ENCODE measurements at places on chromosomes 6 and 20.

- DNase-seq = no peak
These were observed 24.1 kb upstream of the ARFGEF2 start for GRCh38 chr20:48897305-48898010.

DNA sequence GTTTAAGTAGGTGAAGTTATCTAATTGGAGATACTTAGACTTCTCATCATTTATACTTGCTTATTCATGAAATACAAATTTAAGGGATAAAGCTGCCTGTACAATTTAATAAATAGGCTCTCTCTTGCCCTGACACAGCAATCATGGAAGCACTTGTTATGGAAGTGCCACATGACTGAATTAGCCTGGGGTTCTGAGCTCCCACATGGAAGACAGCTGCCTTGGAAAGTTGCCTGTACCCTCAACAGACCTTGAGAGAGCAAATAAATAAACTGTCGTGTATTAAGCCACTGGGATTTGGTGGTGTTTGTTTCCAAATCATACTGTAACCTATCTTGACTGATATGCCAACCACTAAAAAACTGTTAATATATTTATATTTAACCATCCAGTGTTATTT, 87.0 kb upstream of the RSPO3 start:
- DNase-seq = no peak

- DNase-seq = no peak
These were observed 149.1 kb upstream of the TENT5A start for GRCh38 chr6:81901551-81901966.

DNA sequence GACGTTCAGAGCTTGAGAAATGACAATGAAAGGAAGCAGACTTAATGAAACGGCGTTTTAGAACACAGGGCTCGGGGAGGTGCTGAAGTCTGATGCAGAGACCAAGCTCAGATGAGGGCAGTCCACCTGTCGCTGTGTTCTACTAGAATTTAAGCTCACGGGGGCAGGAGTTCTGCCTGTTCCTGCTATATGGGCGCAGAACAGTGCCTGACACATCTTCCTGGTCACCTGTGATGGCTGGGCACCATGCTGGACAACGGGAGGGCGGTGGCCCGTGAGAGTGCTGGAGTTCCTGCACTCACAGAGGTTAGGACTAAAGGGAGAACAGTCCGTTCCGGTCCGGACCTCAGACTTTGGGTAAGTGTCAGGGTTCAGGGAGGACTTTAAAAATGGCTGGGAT, 130.6 kb downstream of the ERMARD start:
- DNase-seq = no peak

DNA sequence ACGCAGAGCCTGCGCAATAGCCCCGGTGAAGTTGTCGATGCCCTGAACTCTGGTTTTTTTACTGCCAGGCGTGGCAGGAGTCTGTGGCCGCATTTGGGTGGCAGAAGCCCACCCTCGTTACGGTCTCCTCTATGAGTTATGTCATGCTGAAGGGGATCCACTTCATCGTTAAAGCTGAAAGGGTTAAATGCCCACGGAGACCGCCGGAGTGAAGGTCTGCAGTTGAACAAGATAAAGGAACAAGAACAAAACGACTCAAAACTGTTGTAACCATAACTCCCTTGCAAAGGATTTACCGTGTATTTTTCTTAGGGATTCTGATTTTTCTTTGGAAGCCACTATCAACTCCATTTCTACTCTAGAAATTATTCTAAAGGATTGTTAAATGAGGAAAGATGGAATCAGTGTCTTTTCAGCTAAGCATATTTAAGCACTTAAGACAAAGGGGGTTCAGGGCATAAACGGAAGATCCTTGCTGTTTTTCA, 501 bp upstream of the ELOVL5 start:
- DNase-seq = no peak

DNA sequence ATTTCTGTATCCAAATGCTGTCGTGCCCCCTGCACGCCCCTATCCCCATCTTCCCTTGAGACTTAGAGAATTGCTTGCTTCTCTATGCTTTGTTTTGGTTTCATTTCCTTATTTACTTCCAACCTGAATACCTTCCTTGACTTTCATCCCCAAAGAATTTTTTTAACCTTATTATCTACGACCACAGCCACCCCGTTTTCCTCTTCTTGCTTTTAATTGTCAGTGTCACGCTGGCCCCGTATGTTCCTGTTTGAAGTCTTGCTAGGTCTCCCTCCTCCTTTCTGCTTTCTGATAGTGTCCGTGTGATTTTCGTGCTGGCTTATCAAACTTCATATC, 40.1 kb downstream of the RNF217 start:
- no peak for DNase-seq

GRCh38 chr6:162379757-162380409, 347.7 kb downstream of the PRKN start:
- DNase-seq = no peak

- DNase-seq = no peak
These were observed 5.4 kb downstream of the EYA2 start for GRCh38 chr20:46900086-46900485.

Data from islet precursor cell (in vitro differentiated cells).